Suppressor macrophage (primary cell): ENCODE measurements at places on chromosomes 4 and X.

DNA sequence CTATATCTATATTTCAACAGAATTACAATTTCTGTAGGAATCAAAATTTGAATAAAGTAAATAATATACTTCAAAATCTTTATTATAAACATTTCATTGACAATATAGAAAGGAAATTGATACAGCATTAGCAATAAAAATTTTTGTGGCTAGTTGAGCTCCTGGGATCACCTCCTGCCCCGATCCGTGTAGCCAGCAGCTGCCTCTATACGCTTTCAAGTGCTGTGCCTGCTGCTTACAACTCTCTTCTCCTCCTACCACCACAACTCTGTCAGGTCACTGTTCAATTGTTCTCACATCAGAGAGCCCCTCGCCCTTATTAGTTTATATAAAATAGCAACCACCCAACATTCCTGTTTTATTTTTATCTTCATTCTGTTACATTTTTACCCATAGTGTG lies 27.6 kb downstream of the INPP4B start:
- no peak for DNase-seq

DNA sequence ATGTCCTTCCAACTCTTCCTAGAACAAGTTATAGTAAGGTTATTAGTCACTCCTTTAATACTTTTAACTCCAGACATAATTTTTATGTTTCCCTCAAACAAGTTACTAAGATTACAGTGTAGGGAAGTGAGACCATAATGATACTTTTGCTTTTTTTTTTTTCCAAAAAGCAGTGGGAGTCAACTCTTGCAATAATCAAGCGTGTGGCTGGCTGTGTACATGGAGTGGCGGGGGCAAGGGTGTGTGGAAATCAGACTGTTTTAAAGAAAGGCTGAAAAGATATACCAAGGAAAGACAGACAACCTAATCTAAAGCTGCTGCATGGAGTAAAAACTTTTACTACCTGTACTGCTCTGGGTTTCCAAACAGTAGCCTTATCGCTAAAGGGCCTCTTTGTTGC lies 4.1 kb downstream of the NOA1 start:
- peak; percentile 21 for DNase-seq

- no peak for DNase-seq
These were observed 26.8 kb downstream of the SLC39A8 start for GRCh38 chr4:102318526-102318925.

- no peak for DNase-seq
These were observed 45.1 kb upstream of the TSPAN7 start for GRCh38 chrX:38516196-38516774.

GRCh38 chr4:80322716-80323115 lies 12.8 kb upstream of the CFAP299 start:
- peak; percentile 10 for DNase-seq
